ENCODE measurements at places on chromosomes 12 and 14.

GRCh38 chr14:55913324-55914025, 204.7 kb upstream of the PELI2 start:
- DNase-seq, result no peak

DNA sequence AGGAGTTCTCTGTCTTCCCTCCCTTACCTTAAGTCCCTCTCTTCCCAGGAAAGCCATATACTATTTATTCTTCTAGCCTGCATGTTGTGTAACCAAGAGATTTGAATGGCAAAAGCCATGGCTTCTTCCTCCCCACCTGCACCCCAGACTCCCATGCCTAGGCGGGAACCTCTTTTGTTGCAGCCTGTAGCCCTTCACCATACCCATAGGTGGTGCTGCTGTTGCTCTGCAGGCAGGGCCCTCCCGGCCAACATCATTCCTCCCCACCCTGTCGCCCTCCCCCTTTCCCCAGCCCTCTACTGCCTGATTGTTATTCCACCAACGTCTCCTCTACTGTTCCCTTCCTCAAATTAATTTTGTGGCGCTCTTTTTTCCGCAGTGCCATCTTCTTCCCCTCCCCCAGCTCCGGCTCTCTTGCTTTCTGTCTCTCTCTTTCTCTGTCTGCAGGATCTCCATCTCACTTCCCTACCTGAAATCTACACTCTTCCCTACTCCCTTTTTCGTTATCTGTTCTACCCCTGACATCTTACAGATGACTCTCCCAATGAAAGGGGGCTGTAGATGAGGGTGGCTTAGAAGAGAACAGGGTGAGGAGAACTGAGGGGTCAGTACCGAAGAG, 13.8 kb downstream of the NGDN start:
- DNase-seq, result no peak

DNA sequence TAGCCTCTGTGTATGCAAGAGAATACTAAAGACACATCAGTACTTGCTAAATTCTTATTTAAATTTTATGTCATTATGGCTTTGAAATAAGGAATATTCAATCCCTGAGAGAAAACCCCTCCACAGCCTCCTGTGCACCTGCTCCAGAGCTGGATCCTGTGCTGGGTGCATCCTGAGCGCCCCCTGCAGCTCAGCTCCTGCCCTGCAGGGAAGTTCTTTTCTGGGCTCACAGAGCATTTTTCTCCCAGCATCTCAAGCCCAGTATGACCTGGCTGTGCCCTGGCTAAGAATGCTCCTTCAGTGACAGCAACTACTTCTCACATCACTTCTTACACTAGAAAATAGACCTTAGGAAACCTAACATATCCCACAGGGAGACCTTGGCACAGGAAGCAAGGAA, 1211.7 kb downstream of the TMEM121 start:
- DNase-seq, result no peak

- no peak for DNase-seq
Observed at GRCh38 chr14:102727336-102728095, 49.7 kb upstream of the TRAF3 start.

DNA sequence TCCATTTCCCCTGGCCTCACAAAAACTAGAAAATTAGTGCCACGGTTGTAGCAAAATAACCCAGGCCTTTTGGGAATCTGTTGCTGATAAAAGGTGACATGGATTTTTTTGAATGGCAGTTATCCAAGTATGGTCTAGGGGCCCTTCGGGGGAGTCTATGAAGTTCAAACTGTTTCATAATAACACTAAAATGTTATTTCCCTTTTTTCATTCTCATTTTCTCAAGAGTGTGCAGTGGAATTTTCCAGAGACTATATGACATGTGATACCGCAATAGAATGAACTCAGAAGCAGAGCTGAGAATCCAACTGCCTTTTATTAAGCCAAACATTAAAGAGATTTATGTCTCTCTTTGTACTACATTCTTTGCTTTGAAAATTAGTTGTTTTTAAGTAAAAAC, 26.9 kb downstream of the GSTZ1 start:
- DNase-seq, result no peak

DNA sequence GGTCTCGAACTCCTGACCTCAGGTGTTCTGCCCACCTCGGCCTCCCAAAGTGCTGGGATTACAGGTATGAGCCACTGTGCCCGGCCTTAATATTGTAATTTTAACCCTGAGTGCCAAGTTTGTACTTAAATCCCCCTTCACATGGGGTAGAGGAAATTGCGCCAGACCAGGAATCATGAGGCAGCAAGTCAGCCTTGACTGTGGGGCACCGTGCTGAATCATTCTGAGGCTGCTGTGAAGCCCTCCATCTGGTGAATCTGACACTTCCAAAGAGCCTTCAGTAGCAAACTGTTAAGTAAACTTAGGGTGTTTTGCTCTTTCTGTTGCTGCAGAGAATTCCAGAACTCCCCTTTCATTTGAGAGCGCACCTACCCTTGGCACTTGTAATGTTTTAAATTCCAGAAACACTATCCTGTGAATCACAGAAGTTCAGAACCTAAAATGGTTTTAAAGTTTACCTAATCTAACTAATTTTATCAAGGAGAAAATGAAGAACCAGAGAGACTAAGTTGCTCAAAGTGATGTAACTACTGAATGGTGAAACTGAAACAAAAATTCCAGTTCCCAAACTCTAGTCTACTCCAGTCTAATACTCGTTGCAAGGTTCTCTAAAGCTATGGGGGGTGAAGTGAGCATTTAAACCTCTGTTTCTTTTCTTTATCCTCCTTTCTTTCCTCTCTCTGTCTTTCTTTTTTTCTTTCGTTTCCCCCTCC, 7.5 kb downstream of the HEBP1 start:
- peak; percentile 47 for DNase-seq

- no peak for DNase-seq
Observed at GRCh38 chr12:6272300-6273204, 37.9 kb upstream of the PLEKHG6 start.

GRCh38 chr12:76531056-76531455, 28.5 kb downstream of the OSBPL8 start:
- no peak for DNase-seq

- DNase-seq, result no peak
Observed at GRCh38 chr12:19886639-19887064, 447.4 kb downstream of the AEBP2 start.

- DNase-seq, result no peak
Observed at GRCh38 chr14:68576496-68577244, 216.2 kb downstream of the ZFP36L1 start.

- no peak for DNase-seq
Observed at GRCh38 chr14:104676130-104676693, 13.2 kb upstream of the INF2 start.

- no peak for DNase-seq
Observed at GRCh38 chr12:103279444-103279843, 216.3 kb downstream of the C12orf42 start.

DNA sequence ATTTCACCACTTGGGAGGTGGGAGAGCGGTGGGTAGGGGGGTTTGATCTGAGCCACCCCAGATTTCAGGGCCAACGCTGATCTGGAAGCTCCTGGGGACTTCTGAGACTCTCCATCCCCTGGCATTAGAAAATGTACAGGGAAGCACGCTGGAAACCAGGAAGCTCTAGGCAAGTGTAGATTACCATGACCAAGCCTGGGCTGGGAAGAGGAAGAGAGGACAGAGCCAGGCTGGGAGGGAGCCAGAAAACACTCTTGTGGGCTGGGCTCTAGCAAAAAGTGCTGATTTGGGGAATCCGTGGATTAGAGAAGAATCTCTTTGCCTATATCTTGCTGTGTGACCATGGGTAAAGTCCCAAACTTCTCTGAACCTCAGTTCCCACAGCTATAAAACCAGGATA, 236.7 kb downstream of the BCL11B start:
- DNase-seq, result no peak

- peak; percentile 59 for DNase-seq
Observed at GRCh38 chr14:37985826-37986470, 221.8 kb upstream of the SSTR1 start.

DNA sequence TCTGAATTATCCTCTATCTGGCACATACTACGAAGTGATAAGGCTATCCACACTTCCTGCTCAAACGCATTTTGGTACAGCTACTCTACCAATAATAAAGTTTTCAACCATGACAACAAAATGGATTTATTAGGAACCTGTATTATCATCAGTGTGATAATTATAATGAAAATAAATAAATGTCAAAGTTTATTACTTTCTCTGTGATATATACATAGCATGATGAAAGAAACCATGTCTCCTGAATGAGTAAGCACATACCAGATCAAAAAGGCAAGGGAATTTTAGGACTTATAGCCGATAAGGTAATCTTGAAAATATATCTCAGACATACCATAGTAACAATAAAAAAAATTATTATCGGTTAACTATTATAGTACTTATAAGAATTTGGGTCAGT, 61.1 kb downstream of the CPNE8 start:
- no peak for DNase-seq

DNA sequence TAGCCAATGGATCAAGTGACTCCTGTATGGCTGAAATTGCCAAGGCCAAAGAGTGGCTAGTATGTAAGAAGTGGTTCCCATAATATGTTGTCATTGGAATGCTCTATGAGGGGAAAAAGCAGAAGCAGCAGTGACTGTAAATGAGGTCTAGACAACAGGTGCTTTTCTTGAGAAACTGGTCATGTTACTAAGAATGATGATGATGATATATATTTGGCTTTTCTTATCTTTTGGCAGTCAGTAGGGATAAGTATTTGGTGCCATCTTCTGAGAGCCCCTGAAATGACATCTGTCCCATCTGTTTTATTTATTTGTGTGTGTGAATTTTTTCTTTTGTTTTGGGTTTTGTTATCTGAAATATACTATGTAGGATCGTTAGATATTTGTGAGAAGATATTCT, 141.7 kb downstream of the SYT1 start:
- DNase-seq, result no peak

- peak; percentile 35 for DNase-seq
Observed at GRCh38 chr12:78293059-78293686, 462.5 kb downstream of the NAV3 start.

- no peak for DNase-seq
Observed at GRCh38 chr12:89135976-89136634, 216.2 kb downstream of the DUSP6 start.

DNA sequence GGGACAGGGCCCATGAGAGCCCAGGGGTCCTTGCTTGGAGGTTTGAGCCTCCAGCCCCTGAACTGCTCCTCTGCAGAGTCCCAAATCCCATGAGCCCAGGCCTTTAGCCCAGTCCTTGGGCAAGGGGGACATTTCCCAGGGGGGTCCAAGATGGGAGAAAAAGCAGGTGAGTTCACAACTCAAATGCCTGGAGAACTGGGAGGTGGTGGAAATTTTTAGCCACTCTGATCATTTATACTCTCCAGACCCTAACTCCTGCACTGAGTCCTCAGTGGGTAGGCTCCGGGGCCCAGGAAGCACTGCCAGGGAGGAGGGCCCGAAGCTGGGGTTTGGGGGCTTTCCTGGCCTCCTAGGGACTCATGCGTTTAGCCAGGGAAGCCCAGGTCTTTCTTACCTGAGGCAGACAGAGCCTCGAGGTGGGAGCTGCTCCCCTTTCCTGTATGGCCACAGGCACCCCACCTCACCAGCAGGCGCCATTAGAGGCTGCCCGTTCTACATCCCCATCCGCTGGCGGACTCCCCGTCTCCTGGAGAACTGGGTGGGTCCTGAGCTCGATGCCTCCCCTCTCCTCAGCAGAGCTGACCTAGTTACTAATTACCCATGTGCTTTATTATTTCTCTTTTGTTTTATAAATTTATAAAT, 998 bp downstream of the HNF1A start:
- DNase-seq, result peak; percentile 57

DNA sequence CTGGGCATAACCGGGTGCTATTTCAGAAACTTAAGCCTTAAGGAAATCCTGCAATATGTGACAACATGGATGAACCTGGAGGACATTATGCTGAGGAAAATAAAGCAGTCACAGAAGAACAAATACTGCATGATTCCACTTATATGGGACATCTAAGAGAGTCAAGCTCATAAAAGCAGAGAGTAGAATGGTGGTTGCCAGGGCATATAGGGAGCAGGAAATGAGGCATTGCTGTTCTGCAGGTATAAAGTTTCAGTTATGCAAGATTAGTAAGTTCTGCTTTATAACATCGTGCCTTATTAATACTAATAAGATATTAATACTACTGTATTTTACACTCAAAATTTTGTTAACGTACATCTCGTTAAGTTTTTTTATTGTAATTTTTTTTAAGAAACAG, 124.2 kb upstream of the ATF1 start:
- DNase-seq, result no peak

- no peak for DNase-seq
Observed at GRCh38 chr12:29187756-29188155, 38.7 kb downstream of the FAR2 start.

DNA sequence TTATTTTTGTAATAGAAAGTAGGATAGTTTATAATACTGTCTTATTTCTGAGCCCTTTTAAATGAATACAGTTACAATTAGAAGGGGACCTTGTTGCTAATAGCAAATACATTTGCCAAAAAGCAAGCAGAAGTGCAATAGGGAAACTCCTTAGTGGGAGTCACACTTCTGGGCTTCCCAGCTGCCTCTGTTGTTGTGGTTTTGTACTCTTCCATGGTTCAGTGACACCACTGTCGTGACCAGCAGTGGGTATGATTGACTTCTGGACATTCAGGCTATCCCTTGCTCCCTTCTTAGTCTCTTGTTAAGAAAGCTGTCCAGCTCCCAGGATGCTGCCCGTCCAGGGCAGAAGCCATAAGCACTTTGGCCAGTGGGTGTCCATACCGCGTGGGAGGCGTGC, 22.6 kb downstream of the TCTN1 start:
- no peak for DNase-seq

- no peak for DNase-seq
Observed at GRCh38 chr12:54369597-54370131, 5.4 kb upstream of the GPR84 start.

- DNase-seq, result peak; percentile 51
Observed at GRCh38 chr12:45216230-45216982, 511 bp downstream of the ANO6 start.

DNA sequence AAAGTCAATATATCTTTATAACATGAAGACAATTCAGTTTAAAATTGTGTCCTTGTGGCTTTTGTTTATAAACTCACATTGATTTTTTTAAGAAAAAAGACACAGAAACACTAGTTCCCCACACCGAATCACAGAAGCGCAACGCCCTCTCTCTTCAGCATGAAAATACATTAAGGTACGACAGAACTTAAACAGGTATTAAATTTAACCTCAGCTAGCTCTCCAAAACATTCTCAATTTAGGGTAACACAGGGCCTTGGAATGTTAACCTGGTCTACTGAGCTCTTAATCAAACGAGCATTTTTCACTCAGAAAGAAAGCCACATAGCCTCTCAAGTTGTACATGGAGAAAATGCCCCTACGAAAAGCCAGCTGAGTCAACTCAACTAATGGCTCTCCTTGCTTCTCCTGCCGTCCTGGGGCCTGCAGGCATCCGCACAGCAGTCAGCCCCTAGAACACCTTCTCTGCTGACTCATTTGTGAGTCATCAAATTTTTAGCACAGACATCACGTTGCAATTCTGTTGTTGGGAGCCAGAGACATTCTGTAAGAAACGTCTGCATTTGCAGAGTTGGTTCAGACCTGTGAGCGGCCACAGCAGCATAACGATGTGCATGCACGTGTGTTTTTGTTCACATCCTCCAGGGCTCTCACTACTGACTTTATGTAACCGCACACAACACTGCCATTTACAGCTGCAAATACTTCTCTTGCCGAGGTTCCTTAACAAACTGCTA, 141.6 kb downstream of the ITPR2 start:
- DNase-seq, result no peak

- no peak for DNase-seq
Observed at GRCh38 chr14:73870525-73871235, 16.0 kb upstream of the ZNF410 start.

GRCh38 chr14:65560340-65561027, 148.0 kb downstream of the FUT8 start:
- DNase-seq, result no peak

Data from mucosa of descending colon (tissue), 3 donors.